ENCODE measurements at places on chromosomes 7 and 10. TPM values are rescaled to one million over a fixed set of nuclear protein-coding genes. Genes with fewer than 3 reads are reported as not detected.

Gene GPRIN2
- 0.46 TPM for total RNA-seq

Gene TFEC
- 22.9 TPM for total RNA-seq

Gene CPA2
- total RNA-seq: not detected

Gene CALN1
- total RNA-seq: not detected

DNA sequence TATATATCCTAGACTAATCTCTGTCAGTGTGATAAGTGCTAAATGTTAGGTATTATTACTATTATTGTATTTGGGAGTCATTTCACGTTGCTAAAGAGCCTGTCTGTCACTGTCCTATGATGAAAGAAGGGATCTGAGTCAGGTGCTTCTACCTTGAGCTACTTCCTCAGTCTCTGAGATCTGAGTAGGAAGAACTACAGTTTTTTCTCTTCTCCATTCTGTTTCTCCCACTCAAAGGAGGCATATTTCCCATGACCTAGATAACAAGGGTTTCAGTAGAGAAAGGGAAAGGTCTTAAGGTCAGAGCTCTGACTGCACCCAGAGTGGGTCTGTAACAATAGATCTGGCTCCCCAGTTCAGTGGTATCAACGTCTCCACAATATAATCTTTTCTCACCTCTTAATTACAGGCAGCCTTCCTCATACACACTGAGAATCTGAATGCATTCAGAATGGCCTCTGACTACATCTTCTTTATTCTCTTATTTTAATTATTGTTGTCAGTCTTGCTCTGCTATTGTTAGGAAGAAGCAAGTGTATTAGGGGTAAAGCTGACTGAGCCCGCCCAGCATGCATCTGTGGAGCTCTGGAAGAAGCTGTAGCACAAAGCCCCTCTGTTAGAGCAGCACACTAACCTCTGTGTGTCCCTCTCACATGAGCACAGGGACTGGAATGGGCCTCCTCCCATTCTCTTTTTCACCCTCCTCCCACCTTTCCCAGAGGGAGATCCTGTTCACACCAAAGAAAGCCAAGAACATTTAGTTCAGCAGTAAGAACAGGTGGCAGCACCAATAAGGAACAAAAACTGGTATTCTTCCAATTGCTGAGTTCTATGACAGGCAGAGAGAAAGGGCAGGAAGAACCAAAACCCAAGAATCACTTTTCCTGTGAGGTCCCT, 38.1 kb downstream of the USP54 start:
- no peak for DNase-seq

DNA sequence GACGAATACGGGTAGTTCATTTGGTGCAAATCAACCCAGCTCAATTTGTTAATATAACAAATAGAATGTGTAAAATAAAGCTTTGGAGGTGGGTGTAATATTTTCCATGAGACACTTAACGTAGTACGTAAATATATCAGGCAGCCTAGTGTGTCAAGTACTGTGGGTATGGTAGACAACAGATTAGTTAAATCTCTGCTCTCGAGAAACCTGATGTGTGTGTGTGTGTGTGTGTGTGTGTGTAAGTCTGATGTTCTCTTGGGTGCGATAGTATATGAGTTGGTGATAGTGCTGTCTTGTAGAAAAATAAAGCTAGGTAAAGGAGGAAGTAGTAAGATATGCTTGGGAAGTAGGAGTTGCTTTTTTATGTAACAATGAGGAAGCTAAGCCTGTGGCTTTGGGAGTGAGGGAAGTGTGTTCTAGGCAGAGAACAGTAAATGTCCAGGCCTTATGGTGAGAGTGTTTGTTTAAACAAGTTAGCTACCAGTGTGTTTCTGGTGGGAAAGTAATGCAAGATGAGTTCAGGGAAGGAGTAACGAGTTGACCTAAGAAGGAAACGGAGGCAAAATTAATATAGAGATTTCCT, 26.1 kb downstream of the WAC start:
- no peak for DNase-seq

- no peak for DNase-seq
Observed at GRCh38 chr10:17599089-17599488, 18.1 kb downstream of the HACD1 start.

DNA sequence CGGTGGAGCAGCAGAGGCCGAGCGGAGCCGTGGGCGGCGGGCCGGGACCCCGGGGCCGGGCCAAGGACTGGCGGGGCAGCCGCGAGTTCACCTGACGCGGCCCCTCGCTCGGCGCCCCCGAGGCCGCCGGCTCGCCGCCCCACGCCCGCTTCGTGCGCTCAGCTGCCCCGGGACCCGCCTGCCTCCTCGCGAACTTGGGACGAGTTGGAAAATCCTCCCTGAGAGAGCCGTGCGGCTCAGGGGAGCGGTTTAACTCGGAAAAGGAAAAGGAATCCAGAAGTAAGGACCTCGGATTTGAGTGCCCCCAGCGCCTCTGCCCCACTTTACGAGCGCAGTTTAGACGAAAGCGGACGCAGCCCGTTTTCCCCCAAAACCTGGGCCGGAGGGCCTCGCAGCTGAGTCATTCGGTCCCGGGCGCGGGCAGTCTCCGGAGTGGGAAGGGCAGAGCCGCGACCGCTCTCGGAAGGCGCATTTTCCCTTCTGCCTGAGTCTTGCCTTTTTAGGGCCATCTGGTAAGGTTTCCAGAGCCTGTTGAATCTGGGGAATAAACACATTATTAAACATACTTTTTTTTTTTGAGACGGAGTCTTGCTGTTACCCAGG, 744 bp downstream of the CREM start:
- DNase-seq: peak; percentile 31

DNA sequence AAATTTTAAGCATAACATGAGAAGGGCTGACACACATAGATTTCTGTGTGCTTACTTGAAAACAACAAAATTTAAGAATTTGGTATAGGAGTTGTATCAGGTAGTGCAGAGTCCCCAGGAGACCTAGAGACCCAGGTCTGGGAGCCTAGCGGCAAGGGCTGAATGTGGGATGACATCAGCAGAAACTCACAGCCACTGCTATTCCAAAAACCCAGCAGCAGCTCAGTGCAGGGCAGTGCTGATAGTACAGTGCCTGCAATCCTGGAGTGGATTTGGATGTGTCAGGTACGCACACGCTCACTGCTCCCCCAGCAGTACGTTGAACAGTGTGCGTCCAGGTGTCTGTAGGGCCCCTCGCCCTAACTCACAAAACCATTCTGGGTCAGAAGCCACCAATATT, 87.1 kb downstream of the EGFR start:
- no peak for DNase-seq

DNA sequence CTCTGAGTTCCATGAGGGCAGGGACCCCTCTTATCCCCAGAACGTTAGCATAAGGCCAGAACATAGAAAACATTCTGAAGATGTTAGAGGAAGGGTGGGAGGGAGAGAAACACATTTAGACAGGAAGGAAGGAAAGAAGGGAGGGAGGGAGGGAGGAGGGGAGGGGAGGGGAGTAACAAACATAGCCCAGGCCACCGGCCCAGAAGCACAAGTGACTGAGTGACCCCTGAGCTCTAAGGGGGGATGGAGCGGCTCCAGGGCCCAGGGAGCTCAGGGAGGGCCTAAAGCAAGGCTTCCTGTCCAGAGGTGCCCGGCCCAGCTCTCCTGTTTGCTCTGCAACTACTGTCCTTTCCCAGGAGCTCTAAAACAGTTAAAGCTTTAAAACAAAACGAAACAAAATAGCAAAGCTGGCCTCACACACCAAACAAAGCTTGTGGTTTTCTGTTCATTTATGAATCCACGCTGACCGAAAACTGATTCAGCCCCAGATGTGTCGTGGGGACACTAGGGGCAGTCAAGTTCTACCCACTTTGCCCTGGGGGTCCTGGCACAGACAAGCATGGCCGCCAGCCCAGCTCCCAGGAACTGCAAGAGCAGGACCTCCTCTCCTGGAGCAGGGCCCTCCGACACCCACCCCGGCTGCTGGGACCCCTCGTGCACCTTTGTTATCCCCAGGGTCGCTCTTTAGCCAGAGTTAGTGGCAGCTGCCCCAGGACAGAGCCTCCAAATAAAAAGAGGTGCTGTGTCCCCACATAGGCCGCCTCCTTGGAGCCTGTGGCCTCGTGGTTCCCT, 496.2 kb upstream of the FOXK1 start:
- DNase-seq: no peak

GRCh38 chr10:28580825-28581224, 47.9 kb downstream of the WAC start:
- DNase-seq: no peak

DNA sequence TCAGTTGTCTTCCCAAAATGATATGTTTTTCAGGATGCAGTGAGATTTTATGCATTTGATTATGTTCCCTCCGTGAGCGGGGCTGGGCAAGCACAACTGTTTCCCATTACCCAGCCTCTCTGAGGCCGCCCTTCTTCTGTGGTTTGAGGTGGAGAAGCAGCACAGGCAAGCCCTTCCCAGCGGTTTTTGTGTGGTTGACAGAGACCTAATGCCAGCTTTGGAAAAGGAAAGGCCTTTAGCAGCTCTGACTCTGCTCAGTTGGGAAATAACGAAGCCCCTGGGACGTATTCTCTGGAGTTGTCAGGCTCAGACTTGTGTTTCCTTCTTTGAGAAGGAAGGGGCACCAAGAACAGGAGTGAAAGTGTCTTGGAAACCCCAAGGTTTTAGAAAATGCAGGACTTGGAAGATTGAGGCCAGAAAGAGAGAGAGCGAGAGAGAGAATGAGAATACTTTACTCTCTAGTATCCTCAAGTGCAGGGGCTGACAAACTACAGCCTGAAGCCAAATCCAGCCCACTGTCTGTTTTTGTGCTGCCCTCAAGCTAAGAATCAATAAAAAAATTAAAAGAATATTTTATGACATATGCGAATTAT, 20.6 kb upstream of the PDCD4 start:
- no peak for DNase-seq

- no peak for DNase-seq
Observed at GRCh38 chr7:23475576-23475839, 5.2 kb upstream of the IGF2BP3 start.

- DNase-seq: no peak
Observed at GRCh38 chr10:30036811-30037210, 22.6 kb downstream of the JCAD start.

- DNase-seq: no peak
Observed at GRCh38 chr7:143384148-143384547, 3.0 kb downstream of the ZYX start.

GRCh38 chr10:125396676-125397075, 236.3 kb upstream of the CTBP2 start:
- no peak for DNase-seq

- DNase-seq: no peak
Observed at GRCh38 chr10:47368431-47369180, 15.5 kb downstream of the ZNF488 start.

DNA sequence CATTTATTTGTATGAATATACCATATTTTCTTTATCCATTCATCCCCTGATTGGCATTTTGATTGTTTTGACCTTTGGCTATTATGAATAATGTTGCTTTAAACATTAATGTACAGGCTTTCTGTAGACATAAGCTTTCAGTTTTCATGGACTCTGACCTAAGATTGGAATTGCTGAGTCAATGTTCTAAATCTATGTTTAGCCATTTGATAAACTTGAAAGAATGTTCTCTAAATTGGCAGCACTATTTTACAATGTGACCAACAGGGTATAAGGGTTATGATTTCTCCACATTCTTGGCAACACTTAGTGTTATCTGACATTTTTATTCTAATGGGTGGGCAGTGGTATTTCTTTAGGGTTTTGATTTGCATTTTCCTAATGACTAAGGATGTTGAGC, 229.7 kb upstream of the ETV1 start:
- no peak for DNase-seq

DNA sequence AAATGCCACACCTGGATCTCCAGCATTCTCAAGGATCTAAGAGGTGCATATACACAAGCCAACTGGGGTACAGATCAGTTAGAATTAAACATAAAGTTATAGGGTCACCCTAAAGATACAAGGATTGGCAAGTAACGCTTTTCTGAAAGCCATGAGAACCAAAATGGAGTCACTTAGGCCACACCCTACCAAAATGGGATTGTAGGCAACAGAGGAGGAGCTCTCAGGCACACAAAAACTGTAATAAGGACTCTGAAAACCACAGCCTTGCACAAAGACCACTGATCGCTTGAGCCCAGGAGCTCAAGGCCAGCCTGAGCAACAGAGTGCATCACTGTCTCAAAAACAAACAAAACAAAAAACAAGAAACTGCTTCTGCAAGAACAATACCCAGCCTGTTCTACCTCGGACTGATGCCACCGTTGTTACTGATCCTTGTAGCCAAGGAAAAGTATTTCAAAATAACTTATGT, 35.5 kb downstream of the SVOPL start:
- no peak for DNase-seq

DNA sequence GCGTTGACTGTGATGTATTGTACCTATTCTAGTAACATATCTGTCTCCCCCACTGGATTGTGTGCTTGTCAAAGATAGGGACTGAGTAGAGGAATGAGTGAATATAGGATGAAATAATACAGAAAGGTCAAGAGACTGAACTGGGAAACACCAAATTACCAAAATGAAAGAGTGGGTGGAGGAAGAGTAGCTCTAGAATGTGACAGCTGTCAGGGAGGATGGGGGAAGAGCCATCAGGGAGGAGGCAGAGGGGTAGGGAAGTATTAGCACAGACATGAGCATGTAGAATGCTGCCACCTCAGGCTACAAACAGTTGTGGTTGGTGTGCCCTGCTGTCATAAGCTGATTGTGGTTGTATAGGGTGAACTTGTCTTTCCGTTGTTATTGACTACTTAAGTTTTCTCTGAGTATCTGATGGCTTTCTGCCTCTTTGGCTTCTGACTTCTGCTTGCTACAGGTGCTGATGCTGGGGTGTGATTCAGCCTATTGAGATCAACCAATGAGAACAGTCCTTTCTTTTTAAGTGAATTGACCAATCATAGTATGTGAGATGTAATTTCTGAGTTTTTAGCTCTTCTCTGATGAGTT, 5.6 kb downstream of the CCSER2 start:
- no peak for DNase-seq

DNA sequence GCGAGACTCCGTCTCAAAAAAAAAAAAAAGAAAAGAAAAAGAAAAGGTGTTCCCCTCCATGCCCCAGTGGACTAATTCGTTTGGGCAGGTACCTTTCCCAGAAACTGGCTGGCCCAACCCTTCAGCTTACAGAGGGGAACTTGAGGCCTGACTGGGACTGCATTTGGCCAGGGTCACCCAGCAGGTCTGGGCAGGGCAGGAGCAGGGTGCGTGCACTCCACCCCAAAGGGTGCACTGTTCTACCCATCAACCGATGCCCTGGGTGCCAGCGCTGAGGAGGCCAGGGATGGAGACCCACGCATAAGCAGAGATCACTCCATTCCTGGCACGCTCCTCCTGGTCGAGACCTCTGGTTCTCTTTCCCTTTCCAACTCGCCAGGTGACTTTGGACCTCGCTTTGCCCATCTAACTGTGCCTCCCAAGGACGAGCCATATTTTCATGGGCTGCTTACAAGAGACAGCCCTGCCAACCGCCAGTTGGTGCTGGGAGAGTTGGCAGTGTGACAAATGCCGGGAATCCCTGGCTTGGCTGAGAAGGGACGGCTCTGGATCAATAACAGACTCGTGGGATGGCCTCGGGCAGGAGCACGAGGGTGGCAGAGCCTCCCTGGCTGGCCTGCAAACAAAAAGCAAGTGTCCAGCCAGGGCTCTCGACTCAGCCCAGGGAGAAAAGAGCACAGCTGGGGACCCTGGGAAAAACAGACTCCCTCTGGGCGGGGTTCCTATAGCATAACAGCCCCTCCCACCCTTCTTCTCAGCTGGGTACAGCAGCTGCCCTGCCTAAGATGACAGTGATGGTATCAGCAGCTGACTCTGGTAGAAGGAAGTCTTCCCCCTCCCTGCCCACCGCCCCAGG, 7.9 kb downstream of the HSPB1 start:
- no peak for DNase-seq

- DNase-seq: no peak
Observed at GRCh38 chr7:37425498-37425897, 23.2 kb downstream of the ELMO1 start.

GRCh38 chr10:97572214-97572989, at the start of gene ANKRD2:
ANKRD2 (plus strand) TSS chr10:97572779; CDS start chr10:97572789, 10 bp downstream.
- DNase-seq: peak; percentile 57
